Ascending aorta (tissue), 2 donors: ENCODE measurements at places on chromosomes 7 and 10.
A peak's percentile ranks its signal among the peaks of the same experiment; 100 is the strongest.

DNA sequence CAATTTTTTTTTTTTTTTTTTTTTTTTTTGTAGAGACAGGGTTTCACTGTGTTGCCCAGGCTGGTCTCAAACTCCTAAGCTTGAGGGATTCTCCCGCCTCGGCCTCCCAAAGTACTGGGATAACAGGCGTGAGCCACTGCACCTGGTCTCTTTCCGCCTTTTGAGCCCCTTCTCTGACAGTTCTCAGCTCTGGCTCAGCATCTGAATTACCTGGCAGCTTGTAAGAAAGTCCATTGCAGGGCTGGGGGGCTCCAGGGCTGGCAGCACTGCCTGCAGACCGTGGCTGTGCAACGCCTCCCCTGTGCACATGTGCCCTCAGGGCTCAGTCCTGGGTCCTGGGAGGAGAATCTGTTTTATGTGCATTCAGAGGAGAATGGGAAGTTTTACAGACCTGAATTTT is 37.6 kb downstream of the VWA2 start:
- DNase-seq: no peak

DNA sequence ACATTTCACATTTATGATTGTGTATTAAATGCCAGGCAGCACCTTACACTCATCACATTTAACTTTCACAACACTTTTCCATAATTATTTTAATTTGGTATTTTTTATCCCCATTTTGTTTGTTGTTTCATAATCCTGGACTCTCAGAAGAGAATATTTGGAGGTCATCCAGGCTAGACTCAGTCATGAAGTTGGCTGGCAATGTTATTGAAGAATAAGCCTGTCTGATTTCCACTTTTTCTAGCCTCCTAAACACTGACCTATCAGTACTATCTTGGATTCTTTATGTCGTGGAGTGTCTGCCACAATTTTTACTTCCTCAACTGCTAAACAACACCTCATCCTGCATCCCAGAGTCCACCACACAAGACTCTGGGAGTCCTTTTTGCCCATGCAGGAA is 372.3 kb upstream of the NRP1 start:
- no peak for DNase-seq

DNA sequence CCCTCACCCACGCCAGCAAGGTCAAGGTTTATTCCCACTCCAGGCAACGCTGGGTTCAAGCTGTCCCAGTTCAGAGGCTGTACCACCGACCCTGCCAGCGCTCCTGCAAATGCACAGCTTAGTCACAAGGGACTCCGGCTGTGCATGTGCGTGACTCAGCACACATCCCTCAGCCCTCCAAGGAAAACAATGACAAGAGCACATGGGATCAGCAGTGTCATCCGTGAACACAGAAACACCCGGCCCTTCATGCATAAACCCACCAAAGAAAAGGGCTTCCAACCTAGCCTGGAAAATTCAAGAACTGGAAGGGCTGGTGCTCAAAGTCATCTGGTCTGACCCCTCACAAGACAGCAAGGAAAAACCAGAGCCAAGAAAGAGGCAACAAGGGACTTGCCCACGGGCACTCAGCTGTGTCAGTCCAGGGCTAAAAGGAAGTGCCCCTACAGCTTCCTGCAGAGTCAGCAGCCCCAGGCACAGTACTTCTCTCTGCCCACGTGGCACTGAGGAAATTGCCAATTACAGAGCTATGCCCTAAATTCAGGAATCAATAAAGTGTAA is 106.1 kb downstream of the KCNMA1 start:
- peak; percentile 89 for DNase-seq

DNA sequence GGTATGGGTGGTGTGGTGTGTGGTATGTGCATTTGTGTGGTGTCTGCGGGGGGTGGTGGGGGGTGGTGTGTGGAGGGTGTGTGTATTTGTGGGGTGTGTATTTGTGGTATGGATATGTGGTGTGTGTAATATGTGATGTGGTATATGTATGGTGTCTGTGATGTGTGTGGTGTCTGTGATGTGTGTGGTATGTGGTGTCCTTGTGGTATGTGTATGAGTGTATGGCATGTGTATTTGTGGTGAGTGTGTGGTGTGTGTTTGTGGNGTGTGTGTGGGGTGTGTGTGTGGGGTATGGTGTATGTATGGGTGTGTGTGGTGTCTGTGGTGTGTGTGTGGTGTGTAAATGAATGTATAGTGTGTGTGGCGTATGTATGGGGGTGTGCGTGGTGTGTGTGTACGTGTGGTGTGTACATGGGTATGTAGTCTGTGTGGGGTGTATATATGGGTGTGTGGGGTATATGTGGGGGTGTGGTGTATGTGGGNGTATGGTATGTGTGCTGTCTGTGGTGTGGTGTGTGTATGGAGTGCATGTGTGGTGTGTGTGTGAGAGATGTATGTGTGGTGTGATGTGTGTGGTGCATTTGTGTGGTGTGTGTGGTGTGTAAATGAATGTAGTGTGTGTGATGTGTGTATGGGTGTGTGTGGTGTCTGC is 27.1 kb upstream of the CHST15 start:
- no peak for DNase-seq

- DNase-seq: no peak
Observed at GRCh38 chr7:93365341-93365740, 133.2 kb downstream of the VPS50 start.

- DNase-seq: no peak
Observed at GRCh38 chr10:99859585-99859984, 77.1 kb downstream of the ABCC2 start.

DNA sequence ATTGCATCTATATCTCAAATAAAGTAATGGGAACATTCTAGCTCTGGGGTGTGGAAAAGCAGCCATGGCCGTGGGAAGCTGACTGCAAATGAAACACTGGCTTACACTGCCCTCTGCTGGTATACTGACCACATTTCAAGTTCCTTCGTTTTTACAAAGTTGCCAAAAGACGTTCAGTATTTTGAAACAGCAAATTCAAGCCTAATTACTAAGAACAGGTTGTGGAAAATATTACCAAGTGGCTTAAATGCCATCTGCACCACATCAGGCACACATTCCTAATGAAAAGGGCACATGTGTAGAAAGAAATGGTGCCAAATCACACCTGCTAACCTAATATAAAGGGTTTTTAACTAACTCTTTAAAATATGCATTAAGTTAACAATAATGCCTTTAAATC is 83.9 kb downstream of the JAZF1 start:
- DNase-seq: peak; percentile 76

DNA sequence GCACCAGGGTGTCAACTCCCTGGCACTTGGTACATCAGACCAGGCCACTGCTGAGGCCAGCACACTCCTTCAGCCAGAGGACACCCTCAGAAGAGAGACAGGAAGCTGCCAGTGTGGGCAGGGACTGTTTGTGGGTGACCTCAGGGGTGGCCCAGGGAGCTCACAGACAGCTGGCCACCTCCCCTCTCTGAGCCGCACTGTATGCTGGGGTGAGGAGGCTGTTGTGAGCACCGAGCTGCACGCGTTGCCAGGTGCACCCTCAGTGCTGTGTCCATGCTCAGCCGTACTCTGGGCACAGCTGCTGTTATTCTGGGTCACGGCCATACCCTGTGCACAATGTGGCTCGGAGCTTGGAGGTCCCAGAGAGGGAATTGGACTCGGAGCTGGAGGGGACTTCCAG is 61.5 kb upstream of the NANOS1 start:
- no peak for DNase-seq

GRCh38 chr10:70323138-70323696 is 39.4 kb upstream of the NPFFR1 start:
- no peak for DNase-seq

- no peak for DNase-seq
Observed at GRCh38 chr10:110209926-110210673, 2.7 kb downstream of the MXI1 start.

GRCh38 chr7:156661637-156662036 is 21.1 kb downstream of the RNF32 start:
- no peak for DNase-seq

DNA sequence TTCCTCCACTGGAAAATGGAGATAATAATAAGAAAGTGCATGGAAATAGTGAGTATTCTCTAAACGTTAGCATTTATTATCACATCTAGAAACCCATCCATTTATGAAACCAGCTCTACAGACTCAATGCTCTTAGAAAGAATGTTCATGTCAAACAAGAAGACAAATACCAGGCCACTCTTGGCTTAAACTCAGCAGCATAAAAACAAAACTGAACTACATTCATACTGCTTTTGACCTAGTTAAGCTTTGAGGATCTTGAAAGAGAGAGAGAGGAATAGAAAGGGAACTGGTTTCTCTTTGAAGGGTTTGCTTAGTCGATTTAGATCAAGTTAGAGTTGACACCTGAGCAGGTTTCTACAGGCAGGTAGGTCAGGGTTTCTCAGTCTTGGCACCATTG is 332.9 kb upstream of the PRKCQ start:
- DNase-seq: no peak

GRCh38 chr7:135971366-135971725 is 5.8 kb downstream of the MTPN start:
- DNase-seq: no peak

DNA sequence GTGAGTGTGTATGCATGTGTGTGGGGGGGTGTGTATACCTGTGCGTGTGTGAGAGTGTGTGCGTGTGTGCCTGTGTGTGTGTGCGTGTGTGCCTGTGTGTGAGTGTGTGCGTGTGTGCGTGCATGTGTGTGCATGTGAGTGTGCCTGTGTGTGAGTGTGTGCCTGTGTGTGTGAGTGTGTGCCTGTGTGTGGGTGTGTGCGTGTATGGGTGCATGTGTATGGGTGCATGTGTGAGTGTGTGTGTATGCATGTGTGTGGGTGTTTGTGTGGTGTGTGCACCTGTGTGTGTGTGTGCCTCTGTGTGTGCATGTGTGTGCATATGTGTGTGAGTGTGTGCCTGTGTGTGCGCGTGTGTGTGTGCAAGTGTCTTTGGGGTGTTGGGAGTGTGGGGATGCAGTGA is 6.4 kb downstream of the ANTXRL start:
- DNase-seq: no peak
